ENCODE measurements at places on chromosomes 5 and 9.

DNA sequence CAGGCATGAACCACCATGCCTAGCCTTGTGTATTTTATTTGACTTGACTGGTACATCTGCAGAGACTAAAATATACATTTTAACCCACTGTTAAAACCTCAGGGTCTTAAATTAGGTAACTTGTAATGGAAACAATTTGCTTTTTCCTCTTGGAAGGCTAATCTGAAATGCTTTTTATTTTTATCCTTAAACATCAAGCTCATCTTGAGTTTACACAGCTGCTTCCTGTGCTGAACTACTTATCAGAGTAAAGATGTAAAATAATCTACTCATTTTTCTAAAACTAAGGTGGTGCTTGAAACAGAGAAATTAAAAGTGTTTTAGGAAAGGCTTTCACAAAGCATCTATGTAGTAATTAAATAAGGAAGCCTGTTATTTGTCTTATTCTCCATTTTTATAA lies 144.1 kb downstream of the ENTREP1 start:
- DNase-seq = no peak

GRCh38 chr5:176863765-176864098 lies 35.4 kb downstream of the HK3 start:
- DNase-seq = no peak

GRCh38 chr9:113993838-113994540 lies 84.1 kb downstream of the AMBP start:
- DNase-seq = peak; percentile 67

DNA sequence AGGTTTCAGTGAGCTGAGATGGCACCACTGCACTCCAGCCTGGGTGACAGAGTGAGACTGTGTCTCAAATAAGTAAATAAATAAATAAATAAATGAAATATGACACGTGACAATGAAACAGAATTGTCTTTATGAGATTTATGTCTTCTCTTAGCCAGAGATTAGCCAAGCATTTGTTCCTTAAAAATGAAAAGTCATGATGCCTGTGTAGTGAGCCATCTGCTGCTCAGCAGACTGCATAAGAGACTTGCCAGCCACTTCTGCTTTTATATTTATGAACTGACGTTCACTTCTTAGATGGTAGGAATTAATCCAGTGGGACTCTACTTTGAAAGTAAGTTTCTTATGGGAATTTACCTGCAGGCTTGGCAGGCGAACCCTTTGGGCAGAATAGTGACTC lies 227.4 kb downstream of the NR3C1 start:
- DNase-seq = no peak

DNA sequence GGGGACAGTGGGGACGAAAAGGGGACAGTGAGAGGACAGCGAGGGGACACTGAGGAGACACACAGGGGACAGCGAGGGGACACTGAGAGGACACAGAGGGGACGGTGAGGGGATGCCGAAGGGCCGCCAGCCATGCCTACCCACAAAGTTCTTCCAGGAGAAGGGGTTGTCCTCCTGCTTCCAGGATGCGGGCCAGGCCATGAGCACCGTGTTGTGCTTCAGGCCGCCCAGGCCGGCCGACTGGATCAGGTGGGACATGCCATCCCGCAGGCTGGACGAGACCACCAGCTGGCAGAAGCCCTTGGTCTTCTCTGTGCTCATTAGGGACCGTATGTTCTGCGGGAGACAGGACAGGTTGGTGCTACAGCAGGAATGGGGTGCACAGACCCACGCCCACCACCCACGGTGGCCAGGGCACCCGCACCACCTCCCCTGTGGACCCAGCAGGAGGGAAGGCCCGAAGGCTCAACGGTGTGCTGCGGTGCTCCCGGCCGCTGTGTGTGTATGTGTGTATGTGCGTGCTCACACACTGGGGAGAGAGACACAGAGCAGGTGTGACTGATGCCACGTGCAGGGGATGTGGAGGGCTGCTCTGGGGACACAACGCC lies 46.6 kb downstream of the SLC12A7 start:
- DNase-seq = no peak

DNA sequence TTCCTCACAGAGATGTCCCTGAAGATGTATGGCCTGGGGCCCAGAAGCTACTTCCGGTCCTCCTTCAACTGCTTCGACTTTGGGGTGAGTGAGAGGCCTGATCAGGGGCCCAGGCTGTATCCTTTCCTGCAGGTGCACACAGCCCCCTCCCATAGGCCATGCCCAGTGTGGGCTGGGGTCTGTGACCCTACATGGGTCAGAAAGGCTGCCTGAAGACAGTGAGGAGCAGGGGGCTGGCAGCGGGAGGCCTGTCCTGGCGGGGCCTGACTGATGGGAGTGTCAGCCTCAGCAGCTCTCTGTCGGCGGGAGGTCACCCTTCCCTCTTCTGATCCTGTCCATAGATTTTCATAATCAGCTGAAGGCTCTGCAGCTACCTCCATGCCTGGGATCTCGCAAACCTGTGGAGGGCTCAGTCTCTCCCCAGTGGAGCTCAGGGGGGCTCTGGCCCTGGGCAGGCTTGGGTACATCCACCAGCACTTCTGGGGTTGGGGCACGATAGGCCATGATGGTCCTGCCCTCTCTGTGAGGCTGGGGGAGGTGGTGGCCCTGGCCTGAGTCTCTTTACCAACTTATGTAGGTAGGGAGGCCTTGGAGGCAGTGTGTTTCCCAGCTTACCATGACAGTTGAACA lies 98.5 kb downstream of the CACNA1B start:
- no peak for DNase-seq

DNA sequence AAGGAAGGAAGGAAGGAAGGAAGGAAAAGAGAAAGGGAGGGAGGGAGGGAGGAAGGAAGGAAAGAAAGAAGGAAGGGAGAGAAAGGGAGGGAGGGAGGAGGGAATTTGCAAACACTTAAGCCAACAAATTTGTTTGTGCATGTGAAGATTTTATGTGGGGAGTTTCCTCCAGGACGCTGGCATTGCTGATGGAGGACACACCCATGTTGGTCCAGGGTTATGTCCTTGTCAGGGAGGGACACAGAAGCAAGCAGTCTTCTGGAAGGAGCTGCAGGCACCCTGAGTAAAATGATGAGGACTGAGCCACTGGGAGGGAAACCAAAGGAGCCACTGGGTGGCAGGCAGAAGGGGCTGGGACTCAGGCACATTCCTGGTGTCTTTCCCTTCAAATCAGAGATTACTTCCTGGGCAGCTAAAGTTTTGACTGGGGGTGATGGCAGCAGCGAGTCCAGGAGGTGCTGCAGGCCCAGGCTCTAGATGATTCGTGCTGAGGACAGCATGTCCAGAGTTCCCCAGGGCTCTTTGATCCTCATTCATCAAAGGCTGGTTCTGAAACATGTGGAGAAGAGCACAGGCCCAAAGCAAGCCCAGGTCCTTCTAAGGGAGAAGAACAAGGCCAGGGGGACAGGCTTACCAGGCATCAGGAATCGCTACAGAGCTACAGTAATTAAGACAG lies 109.2 kb downstream of the PAX5 start:
- DNase-seq = no peak

DNA sequence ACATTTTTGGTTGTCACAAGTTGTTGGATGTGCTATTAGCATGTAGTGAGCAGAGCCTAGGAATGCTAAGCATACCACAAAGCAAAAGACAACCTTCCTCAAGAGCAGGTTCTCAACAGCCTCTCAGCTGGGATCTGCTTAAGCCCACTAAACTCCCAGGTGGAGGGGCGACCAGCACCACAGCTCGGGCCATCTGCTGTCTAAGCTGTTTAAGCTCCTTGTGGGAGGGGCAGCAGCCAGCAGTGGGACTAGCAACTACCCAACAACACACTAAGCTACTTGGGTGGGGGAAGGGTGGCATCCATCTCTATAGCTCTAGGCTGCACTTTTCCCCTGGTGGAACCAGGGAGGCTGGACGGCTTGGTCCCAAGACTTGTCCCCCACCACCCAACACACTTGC lies 1052.7 kb upstream of the ARRDC3 start:
- DNase-seq = no peak

- no peak for DNase-seq
Observed at GRCh38 chr5:81545911-81546310, 152.0 kb upstream of the ACOT12 start.

DNA sequence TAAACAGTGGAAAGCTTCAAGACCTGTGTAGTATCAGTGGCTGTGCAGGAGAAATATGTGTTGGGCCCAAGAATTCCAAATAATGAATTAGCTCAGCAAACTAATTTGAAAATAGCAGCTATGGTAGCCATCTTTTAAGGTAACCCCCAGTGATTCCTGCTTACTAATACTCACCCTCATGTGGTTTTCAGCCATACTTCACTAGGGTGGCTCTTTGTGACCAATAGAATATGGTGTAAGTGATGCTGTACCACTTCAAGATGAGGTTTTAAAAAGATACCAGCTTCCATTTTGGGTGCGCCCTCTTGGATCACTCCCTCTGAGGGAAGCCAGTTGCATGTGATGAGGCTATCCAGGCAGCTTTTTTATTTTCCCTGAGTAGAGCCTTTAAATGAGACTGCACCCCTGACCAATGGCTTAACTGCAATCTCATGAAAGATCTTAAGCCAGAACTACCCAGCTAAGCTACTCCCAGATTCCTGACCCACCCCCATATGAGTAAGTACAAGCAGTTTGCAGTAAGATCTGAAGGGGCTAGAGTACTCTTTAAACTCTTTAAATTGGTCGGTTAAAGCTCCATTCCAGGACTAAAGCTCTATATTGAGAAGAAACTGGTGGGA lies 58.3 kb downstream of the UHRF2 start:
- DNase-seq = no peak

GRCh38 chr5:34511481-34511880 lies 144.6 kb upstream of the RAI14 start:
- no peak for DNase-seq

DNA sequence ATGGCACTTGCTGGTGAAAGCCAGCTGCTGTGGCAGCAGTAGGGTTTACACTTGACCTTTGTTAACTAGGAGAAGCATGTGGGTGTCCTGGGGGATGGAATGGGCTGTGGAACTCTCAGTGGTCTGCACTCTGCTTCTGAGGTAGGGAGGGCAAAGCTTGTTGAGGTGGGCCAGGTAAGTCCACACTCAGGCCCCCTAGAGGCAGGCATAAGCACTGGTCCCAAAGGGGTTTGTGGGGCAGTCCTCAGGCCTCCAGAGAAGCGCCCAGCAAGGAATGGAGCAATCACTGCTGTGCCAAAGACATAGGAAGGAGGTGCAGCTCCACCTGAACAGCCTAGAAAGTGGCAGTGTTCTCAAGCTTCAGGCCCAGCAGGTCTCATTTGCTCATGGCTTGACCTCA lies 34.7 kb downstream of the INSL4 start:
- no peak for DNase-seq

DNA sequence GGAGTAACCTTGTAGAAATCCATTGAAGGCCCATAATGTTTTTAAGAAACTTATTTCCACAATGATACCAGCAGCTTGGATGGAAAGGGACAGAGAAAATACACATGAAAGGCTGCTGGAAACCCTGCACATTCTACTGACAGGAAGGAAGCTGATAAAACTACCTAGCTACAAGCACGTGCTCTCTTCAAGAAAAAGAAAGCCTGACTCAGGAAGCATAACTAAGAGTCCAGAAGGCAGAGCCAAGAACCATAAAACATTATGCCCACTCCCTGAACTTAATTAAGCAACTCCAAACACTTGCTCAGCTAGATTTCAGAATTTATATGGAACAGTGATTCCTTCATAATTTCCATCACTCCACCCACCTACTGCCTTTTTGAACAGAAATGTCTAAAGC lies 430.8 kb downstream of the SEMA5A start:
- DNase-seq = no peak

DNA sequence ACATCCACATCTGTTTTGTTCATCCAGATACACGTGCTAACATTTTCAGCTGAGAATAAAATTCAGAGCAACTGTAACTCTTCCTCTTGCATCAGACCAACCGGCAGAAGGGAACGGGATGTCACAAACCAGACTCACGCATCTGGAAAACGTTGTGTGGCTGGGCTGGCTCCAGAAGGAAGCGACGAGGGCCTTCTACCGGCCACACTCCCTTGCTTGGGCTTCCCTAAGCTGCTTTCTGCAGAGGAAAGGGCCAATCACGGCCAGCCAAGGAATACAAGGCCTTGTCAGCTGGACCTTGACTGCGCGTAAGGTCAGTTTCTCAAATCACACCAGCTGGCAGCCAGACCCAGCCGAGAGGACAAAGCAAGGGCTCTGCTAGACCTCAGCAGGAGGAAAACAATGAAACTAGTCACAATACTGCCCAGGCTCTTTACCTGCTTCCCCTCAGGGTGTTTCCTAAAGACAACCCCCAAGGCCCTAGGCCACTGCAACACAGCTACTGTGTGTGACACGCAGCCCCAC lies 106.1 kb downstream of the THBS4 start:
- peak; percentile 12 for DNase-seq

- DNase-seq = no peak
Observed at GRCh38 chr5:117411701-117412100, 837.1 kb upstream of the SEMA6A start.

DNA sequence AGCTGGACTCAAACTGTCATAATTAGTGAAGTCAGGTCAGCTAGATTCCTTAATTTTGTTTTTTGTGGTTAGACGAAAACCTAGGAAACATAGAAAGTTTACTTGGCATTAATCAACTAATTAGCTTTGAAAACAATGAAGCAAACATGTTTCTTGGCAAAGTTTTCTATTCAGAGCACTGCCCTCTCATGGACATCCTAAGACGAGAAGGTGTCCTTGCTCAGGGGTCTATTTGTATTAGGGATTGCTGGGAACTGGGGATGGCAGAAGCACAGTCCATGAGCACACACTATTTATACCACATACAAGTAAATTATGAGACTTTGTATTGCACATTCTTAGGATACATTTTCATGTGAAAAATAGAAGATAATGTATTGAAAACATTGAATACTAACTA lies 49.7 kb downstream of the POC5 start:
- no peak for DNase-seq

DNA sequence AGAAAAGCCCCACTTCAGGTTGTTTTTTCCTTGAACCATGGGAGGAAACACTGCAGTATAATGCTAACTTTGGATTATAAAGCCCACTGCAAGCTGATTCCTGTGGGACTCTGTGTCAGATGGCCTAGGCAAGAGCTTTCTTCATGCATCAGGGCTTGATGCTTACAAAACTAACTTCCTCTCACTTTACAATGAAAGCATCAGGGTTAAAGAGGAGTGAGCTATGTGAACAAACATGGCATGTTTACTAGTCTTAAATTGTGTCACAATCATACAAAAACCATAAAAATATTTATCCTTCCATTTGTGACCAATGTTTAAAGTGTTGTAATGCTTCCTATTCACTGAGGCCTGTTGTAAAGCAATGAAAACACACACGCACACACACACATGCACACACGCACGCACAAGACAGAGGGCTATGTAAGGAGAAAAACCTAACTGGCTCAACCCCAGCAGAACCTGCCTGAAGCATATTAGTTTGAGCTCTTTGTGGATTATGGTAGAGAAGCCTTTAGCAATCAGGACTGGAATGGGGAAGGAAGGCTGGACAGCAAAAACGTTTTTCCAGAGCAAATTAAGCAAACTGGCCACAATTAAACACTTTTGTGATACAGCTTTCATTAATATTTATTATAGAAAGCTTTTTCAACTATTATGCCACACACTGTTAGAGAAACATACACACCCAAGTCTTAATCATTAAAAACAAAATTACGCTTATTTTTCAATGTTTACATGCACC lies 122.2 kb downstream of the AUH start:
- DNase-seq = no peak

GRCh38 chr9:22029231-22029630 lies 20.1 kb upstream of the CDKN2B start:
- DNase-seq = no peak
